ENCODE measurements at places on chromosomes 5 and 9.

GRCh38 chr5:2105141-2105540, 222.4 kb upstream of the IRX4 start:
- no peak for DNase-seq

- no peak for DNase-seq
These were observed 10.8 kb downstream of the SDHA start for GRCh38 chr5:228886-229285.

DNA sequence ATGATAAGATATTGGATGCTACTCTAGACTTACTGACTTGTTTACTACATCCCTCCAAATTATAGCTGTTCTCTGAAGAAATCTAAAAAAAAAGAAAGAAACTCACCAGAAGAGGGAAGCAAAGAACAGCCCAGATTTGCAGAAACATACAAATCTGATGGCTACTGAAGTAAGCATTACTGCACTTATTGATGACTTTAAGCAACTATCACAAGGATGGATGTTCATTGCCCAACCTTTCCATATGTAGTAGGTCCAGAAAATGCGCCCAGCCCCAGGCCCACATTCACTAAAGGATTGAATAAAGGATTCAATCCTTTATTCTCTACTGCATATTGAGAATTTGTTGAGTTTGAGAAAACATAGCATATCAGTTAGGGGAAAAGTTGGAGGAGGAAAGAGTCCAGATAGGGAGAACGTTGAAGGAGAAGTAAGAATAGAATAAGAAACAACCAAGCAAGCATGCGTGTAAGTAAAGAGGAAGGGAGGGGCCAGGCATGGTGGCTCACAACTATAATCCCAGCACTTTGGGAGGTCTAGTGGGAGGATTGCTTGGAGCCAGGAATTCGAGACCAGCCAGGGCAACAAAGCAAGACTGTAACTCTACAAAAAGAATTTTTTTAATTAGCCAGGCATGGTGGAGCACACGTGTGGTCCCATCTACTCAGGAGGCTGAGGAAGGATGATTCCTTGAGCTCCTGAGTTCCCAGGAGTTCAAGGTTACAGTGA, 33.8 kb upstream of the DTWD2 start:
- no peak for DNase-seq

- no peak for DNase-seq
These were observed 227.9 kb downstream of the SPATA31D1 start for GRCh38 chr9:82216435-82216834.

GRCh38 chr5:180595381-180596114, 4.2 kb upstream of the SCGB3A1 start:
- DNase-seq, result no peak

DNA sequence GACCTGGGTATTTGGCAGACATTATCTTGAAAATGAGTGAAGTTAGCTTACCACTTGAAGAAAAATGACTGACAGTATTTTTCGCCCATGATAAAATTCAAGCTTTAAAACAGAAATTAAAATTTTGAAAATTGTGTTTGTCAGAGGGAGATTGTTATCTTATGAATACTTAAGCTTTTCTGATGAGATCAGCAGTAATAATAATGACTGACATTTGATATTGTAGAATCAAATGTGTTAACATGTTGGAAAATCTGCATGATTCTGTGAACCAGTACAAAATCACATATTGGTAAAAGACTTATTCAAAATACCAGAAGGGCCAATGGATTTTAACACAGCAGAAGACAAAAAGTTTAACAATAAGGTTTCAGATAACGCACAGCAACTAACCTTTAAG, 94.0 kb downstream of the MSX2 start:
- DNase-seq, result no peak

DNA sequence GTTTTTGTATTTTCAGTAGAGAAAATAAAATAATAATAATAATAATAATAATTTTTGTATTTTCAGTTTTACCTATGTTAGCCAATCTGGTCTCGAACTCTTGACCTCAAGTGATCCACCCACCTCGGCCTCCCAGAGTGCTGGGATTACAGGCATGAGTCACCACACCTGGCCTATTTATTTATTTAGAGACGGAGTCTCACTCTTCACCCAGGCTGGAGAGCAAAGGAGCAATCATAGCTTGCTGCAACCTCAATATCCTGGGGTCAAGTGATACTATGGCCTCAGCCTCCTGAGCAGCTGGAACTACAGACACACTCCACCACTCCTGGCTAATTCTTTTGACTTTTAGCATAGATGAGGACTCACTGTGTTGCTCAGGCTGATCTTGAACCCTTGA, 167.5 kb downstream of the TLE1 start:
- DNase-seq, result peak; percentile 57
